ENCODE measurements at places on chromosomes 13 and 19. TPM values are rescaled to one million over a fixed set of nuclear protein-coding genes. Genes with fewer than 3 reads are reported as not detected.

Gene RNF113B
- total RNA-seq, result not detected

Gene OXGR1
- not detected for total RNA-seq

Gene KLK1
- 2.6 TPM for total RNA-seq

Gene ZNF667
- total RNA-seq, result 3.2 TPM

Gene SGCG
- not detected for total RNA-seq

GRCh38 chr19:44024900-44025216 lies 321 bp upstream of the ZNF222 start:
- DNase-seq, result no peak

- DNase-seq, result peak; percentile 62
These were observed 579 bp downstream of the CPT1C start for GRCh38 chr19:49691243-49692146.

DNA sequence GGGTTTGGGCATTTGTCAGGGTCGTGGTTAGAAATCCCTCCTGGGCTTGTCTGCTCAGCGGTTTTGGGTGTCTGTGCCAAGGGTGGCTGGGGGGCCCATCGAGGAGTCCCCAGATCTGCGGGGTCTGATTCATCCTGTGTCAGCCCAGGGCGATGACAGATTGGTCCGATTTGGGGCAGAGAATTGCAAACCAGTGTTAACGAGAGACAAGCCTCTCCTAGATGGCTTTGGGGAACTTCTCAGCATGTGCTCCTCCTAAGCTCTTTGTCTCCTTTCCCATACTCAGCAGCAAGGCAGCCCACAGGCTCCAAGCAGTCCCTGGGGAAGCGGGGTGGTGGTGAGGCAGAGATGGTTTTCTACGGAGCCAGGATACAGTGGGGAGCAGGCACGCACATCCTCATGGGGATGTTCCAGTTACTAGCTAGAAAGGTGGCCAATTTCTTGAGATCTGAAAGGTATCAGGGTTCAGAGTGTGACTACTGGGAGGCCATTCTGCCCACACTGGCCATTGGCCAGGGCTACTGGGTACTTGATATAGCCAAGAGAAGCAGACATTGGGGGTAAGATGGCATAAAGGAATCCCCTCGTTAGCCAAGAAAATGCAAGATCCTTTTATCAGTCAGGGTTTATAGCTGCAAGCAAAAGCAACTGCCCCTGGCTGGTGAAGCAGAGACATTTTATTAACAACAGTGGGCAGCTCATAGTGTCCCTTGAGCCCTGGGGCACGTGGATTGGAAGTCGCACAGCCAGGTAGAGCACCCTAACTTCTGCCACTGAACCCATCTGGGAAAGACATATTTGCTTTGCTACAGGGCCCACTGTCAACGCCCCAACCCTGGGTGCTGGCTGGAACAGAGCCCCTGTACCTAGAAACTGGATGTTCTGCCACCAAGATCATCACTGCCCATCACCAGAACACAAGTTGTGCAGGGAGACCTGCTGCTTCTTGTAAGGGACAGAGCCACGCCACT lies 63.6 kb downstream of the RGCC start:
- DNase-seq, result no peak

- DNase-seq, result no peak
These were observed 542.8 kb upstream of the PCDH9 start for GRCh38 chr13:67772807-67773453.

- DNase-seq, result no peak
These were observed 22.3 kb upstream of the STARD13 start for GRCh38 chr13:33307843-33308242.

DNA sequence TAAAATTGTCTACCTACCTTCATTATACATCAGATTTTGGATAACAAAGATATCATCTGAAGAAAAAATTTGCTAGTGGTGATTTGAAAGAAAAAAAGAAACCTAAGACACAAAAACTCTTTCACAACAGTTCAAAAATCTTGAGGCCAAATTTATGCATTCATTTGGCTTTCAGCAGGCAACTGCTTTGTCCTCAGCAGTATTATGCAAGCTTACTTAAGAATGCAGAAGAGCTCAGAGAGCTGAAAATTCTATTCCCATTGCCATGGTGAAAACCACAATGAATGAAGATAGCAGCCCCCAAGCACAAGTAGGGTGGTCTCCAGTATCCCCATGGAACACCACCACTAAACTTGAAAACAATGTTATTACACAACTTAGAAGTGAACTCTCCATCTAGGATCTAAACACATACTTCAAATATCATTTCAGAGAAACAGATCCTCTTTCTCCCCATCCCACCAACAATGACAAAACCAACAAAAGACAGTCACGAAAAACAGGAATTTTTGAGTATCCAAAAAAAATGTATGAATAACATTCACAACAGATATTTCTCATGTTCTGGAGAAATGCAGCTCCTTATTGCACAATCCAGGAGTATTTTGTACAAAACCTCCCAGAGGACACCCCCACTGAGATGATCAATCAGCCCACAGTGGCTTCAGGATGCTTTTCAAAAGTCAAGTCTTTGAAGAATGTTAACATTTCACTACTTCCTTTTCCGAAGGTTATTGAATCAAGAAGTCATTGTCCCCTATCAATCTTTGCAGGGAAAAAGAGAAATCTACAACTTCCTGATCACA lies 192.7 kb downstream of the LHFPL6 start:
- DNase-seq, result no peak

GRCh38 chr13:33271759-33272158 lies 13.8 kb downstream of the STARD13 start:
- DNase-seq, result no peak

GRCh38 chr13:114173745-114174144 lies 5.3 kb upstream of the CFAP97D2 start:
- DNase-seq, result no peak

DNA sequence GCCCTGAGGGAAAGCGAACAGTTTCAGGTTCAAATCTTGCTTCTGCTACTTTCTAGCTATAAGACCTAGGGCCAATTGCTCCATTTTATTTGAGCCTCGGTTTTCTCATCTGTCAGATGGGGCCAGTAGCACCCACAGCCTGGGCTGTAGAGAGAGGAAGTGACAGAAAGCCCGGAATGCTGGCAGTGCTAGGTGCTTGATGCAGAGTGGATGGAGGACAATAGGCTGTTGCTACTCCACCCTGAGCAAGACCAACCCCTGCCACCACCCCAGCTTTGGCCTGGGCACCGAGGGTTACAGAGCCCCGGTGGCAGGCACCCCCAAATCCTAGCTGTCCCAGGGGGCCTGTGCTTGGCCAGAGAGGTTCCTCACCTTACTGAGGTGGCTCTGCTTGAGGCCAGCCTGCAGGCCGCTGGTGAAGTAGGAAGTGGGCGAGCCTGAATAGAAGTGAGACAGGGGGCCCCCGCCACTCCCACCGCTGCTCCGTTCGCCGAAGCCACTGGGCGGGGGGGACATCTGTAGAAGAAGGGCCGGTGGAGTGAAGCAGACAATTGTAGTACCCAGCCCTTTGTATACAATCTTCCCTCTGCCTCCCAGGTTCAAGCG lies 2.1 kb upstream of the FDX2 start:
- DNase-seq, result no peak

DNA sequence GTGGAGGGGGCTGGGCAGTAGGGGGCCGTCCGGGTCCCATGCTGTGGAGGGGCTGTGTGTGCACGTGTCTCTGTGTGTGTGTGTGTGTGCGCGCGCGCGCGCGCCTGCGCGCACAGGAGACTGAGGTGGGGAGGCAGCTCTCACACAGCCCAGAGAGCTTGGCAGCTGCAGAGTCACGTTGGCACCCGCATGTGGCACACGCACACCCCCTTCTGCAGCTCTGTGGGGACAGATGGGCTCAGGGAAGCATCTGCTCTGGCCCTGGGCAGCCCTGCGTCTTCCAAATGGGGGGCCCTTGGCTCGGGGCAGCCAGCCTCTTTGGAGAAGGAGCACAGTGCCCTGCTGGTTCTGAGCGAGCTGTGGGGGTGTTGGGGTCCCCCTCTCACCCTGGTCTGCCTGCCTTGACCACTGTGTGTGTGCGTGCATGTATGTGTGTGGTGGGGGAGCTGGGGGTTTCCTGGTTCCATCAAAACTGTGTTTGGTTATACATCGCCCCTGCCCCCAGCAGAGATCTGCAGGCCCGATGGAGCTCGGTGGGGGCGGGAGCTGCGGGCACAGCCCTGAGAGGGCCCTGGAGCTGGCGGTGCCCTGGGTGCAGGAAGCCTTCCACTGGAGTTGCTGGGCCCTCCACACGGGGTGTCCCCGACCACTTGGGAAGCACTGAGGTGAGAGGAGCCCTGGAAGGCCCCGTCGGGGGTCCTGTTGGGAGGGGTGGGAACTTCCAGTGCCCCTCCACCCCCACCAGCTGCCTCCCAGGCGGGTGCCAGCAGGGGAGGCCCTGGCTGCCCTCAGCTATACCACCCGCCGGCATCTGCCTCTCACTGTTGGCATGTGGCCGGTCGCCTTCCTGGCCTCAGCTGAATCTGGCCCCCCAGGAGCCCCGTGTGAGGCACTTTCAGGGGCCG lies 67.1 kb downstream of the KDM4B start:
- no peak for DNase-seq

Measured in activated CD4-positive, alpha-beta T cell treated with anti-CD3 and anti-CD28 coated beads for 36 hours (primary cell).